GM20000 (cell line): ENCODE measurements at places on chromosomes 1 and 21.

DNA sequence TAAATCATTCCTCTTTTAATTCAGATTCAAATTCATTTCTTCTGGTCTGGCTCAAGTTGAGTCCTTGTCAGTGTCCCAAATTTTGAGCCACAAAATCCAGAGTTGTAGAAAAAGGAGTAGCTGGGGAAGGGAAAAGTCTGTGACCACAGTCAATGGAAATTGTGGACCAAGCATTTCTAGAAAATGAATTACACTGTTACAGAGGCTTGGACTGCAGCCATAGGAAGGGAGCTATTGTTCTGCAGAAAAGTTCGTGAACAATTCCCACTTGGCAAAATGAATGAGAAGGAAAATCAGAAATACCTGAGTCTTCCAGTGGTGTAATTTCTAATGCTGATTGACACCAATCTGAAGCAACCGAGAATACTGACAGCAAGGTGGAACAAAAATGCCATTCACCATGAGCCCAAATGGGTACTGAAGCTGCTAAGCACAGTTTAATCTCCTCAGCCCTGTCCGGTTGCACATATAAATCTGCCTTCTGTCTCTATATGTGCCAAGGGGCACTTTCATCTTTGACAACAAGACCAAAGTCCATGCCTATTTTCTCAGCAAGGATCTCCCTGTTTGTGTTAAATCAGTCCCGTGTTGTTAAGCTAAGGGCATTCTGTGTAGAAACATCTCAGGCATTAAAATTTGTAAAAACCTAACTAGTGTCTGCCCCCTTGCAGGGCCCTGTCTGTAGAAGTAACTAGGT is 51.3 kb downstream of the TEX35 start:
- DNase-seq: no peak

DNA sequence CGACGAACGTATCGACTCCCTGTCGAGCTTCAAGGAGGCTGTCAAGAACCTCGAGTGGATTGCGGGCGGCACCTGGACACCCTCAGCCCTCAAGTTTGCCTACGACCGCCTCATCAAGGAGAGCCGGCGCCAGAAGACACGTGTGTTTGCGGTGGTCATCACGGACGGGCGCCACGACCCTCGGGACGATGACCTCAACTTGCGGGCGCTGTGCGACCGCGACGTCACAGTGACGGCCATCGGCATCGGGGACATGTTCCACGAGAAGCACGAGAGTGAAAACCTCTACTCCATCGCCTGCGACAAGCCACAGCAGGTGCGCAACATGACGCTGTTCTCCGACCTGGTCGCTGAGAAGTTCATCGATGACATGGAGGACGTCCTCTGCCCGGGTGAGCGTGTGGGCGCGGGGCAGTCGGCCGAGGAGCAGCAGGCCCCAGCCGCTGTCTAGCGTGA is 28.0 kb downstream of the COL6A2 start:
- DNase-seq: no peak

GRCh38 chr1:99663501-99663900 is 17.6 kb downstream of the PALMD start:
- DNase-seq: no peak

DNA sequence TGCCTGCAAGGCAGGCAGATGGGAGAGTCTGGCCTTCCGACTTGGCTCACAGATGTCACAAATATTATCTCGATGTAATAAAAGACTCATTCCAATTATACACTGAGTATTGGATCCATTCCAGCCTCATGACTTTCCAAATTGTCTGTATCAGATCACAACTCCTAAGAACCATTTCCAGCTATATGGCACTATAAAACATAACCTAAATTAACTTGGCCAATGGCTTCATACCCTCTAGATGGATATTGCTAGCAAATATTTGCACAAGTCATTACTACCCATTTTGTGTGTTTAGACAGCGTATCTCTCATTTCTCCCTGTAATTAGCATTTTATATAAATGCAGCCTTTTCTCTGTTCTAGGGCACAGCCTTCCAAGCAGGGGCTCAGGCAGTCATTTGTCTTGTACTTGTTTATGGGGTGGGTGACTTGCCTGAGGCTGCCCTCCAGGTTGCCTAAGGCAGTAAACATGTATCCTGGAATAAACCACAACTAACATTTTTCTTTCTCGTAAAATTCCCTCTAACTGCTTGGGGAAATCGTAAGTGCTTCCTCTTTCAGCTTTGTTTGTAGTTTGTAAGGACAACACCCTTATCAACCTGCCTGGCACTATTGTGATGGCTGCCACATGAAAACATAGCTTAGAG is 70.6 kb upstream of the KCNJ6 start:
- no peak for DNase-seq

DNA sequence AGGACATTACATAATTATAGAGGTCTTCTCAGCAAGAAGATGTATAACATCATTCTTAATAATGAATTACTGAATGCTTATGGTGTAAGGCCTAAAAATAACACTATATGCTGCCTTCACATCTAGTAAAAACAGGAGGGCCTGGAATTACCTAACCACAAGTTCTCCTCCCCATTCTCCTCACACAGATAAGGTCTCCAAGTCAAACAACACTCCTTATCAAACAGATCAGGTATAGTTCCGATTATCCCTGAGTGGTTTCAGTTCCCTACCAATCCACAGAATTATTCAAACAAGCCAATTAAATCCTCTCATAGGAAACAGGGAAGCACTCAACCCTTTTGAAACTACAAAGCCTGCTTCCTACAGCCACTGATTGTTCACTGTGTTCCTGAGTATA is 4.0 kb upstream of the AGBL4 start:
- no peak for DNase-seq

DNA sequence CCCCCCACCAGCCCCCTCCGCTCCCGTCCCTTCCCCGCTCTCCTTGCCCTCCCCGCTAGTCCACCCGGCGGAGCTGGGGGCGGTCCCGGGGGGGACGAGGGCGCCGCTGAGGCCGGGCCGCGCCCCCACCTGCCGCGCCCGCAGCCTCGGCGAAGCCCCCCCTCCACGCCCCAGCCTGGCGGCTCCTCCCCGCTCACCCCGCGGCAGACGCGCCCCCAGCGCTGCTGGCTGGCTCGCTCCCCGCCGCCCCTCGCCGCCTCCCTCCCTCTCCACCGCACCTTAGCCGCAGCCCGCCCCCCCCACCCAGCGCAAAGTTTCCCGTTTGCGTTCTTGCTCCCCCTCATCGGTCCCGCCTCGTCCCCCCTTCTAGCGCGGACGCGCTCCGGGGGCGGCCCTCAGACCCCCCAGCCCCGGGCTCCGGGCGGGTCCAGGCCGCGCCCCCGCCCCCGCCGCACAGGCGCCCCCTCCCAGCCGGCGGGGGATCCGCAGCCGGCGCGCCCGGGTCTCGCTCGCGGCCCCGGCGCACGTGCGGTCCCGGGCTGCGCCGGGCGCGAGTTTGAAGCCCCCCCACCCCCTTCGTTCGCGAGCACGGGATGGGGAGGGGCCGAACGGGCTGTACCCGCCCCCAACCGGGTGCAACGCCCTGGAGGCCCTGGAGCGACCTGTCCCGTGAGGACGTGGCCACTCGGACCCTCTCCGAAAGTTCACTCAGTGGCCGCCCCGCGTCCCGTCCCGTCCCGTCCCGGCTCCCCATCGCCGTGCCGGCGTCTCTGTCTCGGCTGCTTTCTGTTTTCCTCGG is 623 bp downstream of the PTPRF start:
- peak; percentile 62 for DNase-seq

GRCh38 chr1:182998482-182998881 is 24.7 kb upstream of the LAMC1 start:
- DNase-seq: no peak
